ENCODE measurements at places on chromosomes 7 and 10.

GRCh38 chr10:127117125-127117524, 79.3 kb downstream of the INSYN2A start:
- no peak for DNase-seq

DNA sequence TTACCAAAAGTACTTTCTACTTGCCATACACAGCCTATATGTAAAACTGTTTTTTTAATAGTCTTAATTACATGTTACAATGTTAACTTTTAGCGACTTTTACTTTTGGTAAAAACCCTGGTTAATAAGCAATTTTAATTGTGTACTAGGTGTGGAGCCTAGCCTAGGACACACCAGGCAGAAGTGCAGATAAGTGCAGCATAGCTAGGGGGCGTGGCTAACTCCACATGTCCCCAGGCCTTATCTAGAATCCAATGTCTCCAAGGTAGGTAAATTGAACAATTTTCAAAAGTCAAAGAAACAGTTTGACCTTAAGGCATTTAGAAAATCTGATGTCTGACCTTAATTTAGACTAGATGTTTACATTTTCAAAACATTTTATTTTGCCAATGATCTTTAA, 858.7 kb downstream of the CCSER2 start:
- DNase-seq, result no peak

GRCh38 chr10:124730790-124731189, 13.4 kb downstream of the FAM53B start:
- DNase-seq, result no peak

DNA sequence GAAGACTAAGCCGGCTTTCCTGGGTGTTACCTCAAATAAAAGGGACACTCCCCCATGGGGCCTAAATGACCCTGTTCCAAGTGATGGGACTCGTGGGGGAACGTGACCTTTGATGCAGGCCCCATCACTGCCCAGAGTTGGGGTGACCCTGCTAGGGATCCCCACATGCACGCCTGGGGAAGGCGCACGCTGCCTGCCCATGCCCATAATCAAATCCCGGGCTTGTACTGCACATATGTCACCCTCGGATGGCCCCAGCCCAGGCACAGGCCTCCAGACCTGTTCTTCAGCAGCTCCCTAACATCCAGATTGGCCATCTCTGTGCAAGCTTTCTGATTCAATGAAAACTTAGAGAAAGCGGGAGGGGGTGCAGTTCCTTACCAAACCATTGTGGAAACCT, 14.7 kb downstream of the EBF3 start:
- no peak for DNase-seq

DNA sequence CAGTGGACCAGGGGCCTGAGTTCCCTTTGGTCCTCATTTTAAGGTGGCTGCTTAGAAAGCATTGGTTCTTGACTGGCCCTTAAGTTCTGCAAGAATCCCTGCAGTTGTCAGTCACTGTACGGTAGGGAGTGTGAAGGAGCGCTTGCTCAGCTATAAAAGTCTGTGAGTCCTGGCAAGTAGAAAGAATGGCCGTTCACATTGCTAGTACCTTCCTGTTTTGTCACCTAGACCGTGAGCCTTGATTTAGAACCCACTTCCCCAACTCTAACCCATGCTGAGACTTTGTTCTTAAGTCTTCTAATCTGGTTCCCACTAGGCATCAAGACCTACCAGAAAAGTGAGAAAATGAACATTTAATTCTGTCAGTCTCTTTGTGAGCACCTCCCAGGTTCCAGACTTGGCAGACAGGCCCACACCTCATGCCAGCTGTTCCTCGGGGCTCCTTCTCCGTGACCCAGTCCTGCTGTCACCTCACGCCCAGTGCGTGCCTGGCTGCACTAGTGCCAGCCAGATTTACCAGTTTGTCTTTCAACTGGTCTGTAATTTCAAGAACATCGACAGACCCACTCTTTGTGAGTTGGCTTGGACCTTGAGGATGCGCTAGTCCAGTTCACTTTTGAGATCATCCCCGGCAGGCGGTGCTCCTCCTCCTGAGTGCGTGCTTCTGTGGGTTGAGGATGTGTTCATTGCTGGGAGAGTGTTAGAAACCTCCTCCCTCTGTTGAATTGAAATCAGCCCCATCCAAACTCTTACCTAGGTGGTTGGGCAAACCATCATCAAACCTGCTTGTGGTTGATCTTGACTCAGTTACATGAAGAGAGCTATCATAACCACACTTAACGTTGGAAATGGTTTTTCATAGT, 78.5 kb downstream of the SHH start:
- DNase-seq, result no peak

GRCh38 chr7:99514050-99514449, 9.6 kb downstream of the ZKSCAN5 start:
- DNase-seq, result no peak

DNA sequence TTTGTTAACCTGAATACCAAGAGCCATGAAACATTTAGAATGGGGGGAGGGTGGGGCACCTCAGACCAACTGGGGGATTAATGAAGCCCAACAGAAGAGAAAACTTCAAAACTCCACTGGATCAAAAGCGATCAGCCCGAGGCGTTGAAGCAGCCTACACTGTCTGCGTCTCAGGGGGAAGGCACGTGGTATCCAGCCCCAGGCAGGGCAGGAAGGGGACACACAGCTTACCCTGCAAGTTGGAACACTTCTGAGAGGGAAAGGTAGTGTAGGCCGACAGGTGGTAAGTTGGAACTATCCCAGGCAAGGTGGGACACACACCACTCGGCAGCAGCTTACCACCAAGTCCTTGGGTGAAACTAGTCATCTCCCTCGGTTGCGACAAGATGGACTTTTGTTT, 102.9 kb downstream of the TAX1BP1 start:
- DNase-seq, result no peak

- peak; percentile 33 for DNase-seq
These were observed 6.9 kb upstream of the ZNF503 start for GRCh38 chr10:75408509-75408875.

DNA sequence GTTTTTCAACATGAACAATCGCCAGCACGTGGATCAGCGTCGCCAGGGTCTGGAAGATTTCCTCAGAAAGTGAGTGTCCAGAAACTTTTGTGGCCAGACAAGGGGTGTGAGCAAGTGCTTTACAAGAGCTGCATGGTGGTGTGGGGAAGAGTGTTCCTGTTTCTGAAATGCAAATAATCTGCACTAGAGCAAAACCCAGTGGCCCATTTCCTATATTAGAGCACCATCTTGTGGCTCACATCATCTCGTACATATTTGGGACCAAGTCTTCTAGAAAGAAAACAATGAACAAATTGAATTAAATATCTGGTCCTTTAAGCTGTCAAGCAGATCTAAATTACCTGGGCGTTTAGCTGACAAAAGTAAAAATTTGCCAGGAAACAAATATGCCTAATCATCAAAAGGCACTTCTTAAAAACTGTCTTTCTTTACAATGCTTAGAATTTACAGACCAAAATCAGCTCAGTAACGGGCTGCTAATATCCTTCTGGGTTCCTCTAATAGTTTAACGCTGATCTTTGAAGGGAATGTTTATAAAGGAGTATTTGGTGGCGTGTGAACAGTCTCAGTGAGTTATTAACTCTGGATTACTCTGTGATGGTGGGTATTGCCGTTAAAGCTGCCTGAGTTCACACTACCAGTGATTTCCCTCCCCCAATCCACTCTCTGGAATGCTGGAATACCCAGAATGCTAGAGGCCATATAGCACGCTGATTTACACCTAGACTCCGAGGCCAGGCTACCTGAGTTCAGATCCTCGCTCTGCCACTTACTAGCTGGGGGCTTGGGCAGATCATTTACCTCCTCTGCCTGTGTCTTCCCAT, 73.6 kb downstream of the SNX10 start:
- DNase-seq, result no peak

DNA sequence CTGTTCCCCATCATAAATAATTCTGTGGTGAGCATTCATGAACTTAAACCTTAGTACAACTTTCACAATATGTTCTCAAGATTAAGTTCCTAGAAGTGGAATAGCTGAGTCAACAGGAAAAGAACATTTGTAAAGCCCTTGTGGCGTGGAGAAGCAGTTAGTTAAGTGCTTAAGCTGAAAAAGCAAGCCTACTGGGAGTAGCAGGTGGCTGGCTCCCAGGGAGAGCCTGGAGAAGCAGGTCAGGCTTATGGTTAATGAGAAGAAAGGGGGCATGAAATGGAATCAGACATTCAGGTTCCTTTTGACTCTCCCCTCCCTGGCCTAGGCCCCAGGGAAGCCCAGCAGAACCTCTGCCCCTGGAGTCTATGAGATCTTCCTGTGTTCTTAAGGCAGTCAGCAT, 35.3 kb downstream of the VSTM4 start:
- peak; percentile 85 for DNase-seq

DNA sequence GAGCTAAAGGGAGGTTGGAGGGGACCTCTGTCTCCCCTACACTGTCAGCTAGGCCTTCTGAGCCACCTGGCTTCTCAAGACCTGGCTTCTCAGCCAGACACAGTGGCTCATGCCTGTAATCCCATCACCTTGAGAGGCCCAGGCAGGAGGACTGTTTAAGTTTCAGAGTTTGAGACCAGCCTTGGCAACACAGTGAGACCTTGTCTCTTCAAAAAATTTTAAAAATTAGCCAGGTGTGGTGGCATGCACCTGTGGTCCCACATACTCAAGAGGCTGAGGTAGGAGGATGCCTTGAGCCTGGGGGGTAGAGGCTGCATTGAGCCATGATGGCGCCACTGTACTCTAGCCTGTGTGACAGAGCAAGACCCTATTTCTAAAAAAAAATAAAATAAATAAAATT, 33.1 kb downstream of the PIP4K2A start:
- DNase-seq, result no peak

DNA sequence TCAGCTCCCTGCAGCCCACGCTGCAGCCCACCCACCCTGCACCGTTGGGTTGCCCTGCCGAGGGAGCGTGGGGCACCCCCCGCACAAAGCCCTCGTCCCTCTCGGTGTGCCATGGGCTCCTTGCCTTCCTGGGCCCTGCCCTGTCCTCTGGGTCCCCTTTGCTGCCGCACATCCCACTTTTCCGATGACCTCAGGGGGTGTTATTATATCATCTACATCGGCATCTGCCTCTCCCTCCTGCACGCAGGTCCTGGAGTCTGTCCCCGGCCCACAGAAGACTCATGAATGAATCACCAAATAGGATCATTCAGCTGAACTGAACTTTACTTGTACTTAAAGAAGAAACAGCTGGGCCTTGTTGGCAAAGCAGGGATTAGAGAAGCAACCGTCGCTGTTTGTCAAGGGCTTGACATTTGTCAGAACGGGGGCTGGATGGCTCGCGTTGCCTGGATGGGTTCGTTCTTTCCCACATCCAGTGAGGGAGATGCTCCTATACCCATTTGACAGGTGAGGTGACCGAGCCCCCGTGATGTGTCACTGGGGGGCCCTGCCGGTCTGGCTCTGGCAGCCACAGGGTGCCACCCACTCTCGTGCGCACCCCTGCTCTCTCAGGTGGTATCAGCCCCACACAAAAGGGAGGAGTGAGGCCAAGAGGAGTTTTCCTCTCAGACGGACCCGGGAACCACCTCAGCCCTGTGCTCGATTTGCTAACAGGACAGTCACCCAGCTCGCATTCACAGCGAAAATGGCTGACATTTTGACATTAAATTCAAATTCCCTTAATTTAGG, 58.6 kb upstream of the EBF3 start:
- DNase-seq, result peak; percentile 12

- DNase-seq, result no peak
These were observed 12.2 kb upstream of the JMJD1C start for GRCh38 chr10:63477927-63478326.

GRCh38 chr10:101162677-101163076, 31.6 kb downstream of the TLX1 start:
- DNase-seq, result no peak

- no peak for DNase-seq
These were observed 693.1 kb downstream of the PARD3 start for GRCh38 chr10:34121781-34122622.

Data from upper lobe of left lung (tissue), 6 donors.